ENCODE measurements at places on chromosomes 11 and 22.

- peak; percentile 72 for DNase-seq
Measured at GRCh38 chr11:8206251-8207079, 37.6 kb upstream of the RIC3 start.

GRCh38 chr22:36977947-36978660 is 41.1 kb downstream of the TST start:
- peak; percentile 91 for DNase-seq

DNA sequence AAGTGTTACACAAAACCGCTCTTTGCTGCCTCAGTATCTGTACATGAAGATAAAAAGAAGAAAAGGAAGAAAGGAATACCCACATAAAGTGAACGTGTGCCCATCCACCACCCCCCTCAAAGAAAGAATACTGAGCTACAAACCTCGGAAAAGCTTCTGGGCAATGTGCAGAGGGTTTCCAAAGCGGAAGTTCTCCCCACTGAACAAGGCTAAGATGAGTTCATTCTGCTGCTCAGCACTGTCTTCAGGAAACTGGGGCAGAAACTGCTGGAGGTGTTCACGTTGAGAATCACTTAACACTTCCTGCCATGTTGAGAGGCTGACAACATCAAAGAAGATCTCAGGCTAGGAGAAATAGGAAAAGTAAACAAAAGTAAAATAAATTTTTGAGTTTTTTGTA is 6.9 kb downstream of the NFRKB start:
- no peak for DNase-seq

GRCh38 chr11:6876914-6877313 is 489 bp downstream of the OR10A4 start:
- no peak for DNase-seq

- no peak for DNase-seq
Measured at GRCh38 chr11:9473408-9473807, 12.6 kb downstream of the ZNF143 start.

- no peak for DNase-seq
Measured at GRCh38 chr11:59532620-59533019, 21.3 kb downstream of the OR4D9 start.

- no peak for DNase-seq
Measured at GRCh38 chr11:8779107-8779506, 96.5 kb downstream of the RPL27A start.

GRCh38 chr11:114081641-114082414 is 22.3 kb downstream of the ZBTB16 start:
- DNase-seq = no peak

DNA sequence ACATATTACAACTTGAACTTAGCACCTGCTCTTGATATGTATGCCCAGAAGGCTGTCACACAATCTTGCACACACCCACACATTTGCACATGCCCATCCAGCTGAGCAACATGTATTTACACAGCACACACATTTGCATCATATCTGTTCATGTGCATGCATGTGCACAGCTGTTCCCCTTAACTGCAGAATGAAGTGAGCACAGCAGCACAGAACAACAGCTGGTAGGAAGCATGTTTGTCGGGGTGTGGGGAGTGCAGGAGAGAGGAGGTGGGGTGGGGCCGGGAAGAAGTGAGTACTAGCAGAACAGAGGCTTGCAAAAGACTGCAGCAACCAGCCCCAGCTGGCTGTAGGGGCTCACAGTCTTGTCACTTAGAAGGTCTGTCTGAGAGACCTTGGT is 296.5 kb downstream of the KIRREL3 start:
- DNase-seq = no peak

DNA sequence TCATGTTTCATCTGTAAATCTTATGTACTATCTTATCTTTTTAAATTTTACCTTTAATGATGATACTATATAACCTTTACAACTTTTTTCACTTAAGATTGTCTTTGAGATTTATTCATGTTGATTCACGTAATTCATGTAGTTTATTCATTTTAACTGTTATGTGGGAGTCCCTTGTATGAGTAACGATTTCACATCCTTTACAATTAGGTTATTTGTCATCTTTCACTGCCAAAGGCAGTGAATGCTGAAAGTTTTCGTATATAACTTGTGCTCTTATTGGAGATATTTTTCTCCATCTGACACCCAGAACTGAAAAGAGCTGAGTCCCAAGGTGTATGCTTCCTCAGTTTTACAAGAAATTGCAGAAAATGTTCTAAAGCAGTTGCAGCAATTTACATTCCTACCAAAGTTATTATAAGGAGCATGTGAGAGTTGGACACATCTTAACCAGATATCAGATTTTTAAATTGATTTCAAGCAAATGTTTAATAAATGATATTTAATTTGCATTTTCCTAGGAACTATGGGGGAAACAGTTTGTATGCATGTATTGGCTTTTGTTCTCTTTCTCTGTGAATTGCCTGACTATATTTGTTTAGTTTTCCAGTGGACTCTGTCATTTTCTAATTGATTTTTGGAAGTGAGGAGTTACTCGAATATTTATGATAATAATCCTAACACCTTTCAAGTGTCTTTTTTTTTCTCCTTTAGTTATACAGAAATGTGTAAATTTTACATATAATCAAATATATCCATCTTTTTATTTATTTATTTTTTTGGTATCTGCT is 6.4 kb downstream of the ARL14EP start:
- no peak for DNase-seq

All from endothelial cell (in vitro differentiated cells).